Renal cortex interstitium (tissue), 15 donors: ENCODE measurements at places on chromosomes 3 and 15.

GRCh38 chr15:62742409-62743171, 300.0 kb upstream of the TPM1 start:
- DNase-seq, result no peak

- no peak for DNase-seq
These were observed at the start of gene EIF4E3 for GRCh38 chr3:71725271-71725991. EIF4E3 (minus strand) TSS chr3:71725402; CDS start chr3:71725367, 35 bp downstream.

DNA sequence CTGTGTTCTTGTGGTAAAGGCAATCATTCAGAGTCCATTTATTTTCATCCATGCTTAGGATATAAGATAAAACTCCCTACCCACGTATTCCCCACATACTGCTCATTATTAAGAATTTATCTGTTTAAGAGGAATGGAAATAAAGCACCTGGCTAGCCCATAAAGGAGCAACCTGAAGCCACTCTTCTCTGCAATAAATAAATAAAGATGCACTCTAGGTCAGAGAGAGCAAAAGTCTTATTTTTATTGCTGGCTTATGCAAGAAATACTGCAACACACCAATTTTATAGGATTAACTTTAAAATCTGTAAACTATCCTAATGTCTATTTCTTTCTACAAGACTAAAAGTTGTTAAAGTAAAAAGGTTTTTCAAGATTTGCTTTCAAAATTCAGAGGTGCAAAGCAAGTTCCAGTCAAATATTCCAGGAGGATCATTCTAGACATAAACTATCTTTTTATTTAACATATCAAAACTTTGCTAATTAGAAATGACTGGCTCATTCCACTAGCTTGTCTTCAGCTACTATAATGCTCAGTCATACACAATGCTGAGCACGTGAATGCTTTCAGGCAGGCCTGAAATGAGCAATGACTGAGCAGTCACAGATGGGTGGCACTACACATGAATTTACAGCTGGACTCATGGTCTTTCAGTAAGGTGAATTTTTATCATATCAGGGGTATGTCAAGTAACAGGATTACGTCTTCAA, 7.1 kb downstream of the TJP1 start:
- no peak for DNase-seq

DNA sequence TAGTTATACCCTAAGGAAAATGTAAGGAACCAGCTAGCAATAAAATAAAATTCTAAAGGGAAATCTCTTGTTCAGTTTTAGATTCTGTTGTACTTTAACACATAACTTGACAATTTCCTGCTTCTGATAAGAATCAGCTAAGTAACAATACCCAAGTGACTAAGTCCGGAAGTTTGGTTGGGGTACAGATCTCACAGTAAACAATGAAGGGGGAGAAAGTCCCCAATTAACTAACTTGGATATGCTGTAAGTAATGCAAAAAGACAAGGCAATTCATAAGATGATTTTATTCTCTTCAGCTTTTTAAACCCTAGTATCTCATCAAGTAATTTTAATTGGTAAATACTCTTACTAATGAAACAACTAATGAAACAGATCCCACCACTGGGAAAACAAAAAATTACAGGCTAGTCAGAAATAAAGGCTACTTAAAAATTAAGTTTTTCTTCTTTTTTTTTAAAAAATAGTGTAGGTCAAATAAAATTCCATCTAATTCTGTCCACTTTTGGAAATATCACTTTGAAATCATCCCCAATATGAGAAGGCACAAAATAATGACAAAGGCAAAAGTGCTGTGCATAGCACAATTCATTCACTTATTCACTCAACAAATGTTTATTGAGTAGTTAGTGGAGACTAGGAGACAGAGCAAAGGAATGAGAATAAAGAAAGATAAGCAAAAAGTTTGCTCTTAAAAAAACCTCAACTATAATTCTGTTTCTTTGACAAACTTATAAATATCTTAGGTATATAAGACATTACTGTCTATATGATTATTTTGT, 37.8 kb upstream of the IL20RB start:
- no peak for DNase-seq

DNA sequence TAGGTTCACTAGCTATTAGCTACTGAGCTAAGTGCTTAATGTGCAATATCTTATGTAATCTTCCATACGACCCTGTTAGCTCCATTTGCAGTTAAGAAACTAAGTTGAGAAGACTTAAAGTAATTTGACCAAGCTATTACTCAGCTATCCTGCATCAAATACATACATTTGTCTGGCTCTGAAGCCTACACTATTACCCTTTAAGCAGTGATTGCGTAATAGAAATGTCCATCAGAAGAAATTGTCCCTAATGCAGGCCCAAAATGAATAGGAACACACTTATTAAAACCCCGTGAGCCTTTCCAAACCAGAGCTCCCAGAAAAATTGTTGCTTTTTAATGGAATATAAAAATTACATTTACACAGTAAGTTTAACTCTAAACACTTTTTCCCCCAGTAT, 5.3 kb upstream of the MYO1E start:
- DNase-seq, result no peak
